ENCODE measurements at places on chromosomes 16 and 17. TPM values are rescaled to one million over a fixed set of nuclear protein-coding genes. Genes with fewer than 3 reads are reported as not detected.

DNA sequence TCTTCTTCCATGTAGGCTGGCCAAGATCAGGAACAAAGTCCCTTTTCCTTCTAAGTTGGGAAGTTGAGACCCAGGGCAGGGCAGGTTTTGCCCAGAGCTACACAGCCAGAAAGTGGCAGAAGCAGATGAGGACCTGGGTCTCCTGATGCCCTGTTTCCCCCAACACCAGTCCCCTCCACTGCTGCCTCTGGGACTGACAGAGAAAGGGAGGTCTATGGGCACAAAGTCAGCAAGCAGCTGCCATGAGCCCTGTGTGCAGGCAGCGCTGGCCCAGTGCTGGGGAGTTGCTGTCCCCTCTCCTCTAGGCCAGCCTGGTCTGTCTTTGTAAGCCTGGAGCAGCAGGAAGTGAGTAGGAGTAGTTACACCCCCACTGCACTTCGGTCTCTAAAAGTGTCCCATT, 46.9 kb upstream of the NKD1 start:
- H3K27ac ChIP-seq = no peak overlapping the region
- no peak for DNase-seq
- peaks cover 72% of the 10 kb centered on the region for H3K27me3 ChIP-seq
- peaks cover 8% of the 10 kb centered on the region for H3K4me1 ChIP-seq

- H3K27ac ChIP-seq = no peak overlapping the region
- H3K36me3 ChIP-seq = no peaks in the 10 kb centered on the region
- H3K4me3 ChIP-seq = no peak overlapping the region
- DNase-seq = no peak
Measured at GRCh38 chr16:6498858-6499257, 833.8 kb upstream of the RBFOX1 start.

DNA sequence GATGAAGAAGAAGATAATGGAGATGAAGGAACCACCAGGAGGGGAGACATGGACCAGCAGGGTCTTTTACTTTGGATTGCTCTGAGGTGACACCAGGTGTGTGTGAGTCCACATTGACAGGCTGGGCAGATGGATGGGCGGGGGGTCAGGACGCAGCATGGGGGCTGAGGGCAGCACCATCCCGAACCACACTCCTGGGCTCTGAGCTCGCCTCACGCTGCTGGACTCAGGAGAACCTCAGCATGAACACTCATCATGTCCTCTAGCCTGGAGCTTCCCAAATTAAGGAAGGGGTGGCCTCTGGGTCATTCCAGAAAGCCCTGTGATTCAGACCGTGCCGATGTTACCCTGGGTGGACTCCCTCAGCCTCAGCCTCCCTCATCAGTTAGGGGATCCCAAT, 50.4 kb upstream of the MAP3K14 start:
- peaks cover 29% of the 10 kb centered on the region for H3K4me1 ChIP-seq
- no peaks in the 10 kb centered on the region for H3K27me3 ChIP-seq
- H3K27ac ChIP-seq = no peak overlapping the region

DNA sequence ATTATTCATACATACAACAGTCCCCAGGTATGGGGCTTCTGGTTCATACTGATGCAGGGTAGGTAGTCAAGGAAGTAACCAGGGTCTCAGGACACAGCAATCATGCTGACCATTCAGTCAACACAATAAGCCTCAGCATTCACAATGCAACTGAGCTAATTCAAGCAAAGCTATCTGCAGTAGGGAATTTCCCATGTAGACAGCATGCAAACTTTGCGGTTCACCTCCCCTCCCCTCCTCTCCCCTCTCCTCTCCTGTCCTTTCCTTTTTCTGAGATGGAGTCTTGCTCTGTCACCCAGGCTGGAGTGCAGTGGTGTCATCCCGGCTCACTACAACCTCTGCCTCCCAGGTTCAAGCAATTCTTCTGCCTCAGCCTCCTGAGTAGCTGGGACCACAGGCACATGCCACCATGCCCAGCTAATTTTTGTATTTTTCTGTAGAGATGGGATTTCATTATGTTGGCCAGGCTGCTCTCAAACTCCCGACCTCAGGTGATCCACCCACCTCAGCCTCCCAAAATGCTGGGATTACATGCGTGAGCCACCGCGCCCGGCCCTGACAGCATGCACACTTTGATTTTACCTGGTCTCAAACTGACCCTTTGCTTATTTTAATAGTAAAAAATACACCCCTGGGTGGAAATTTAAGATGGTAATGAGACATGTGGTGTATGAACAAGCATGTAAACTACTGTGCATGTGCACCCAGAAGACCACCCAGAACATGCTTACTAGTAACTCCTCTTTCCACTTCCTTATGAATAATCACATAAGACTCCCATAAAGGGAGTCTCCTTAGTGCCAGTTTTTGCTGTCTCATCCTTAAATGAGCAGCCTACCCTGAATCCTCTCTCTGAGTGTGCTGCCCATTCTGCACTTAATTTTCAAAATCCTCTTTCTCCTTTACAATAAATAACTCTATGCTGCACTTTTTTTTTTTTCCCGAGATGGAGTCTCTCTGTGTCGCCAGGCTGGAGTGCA, 9.3 kb upstream of the RNF135 start:
- H3K36me3 ChIP-seq = no peaks in the 10 kb centered on the region
- peaks cover 25% of the 10 kb centered on the region for H3K27me3 ChIP-seq
- H3K4me3 ChIP-seq = no peak overlapping the region
- no peak overlapping the region for H3K27ac ChIP-seq
- DNase-seq = no peak
- H3K4me1 ChIP-seq = no peaks in the 10 kb centered on the region

DNA sequence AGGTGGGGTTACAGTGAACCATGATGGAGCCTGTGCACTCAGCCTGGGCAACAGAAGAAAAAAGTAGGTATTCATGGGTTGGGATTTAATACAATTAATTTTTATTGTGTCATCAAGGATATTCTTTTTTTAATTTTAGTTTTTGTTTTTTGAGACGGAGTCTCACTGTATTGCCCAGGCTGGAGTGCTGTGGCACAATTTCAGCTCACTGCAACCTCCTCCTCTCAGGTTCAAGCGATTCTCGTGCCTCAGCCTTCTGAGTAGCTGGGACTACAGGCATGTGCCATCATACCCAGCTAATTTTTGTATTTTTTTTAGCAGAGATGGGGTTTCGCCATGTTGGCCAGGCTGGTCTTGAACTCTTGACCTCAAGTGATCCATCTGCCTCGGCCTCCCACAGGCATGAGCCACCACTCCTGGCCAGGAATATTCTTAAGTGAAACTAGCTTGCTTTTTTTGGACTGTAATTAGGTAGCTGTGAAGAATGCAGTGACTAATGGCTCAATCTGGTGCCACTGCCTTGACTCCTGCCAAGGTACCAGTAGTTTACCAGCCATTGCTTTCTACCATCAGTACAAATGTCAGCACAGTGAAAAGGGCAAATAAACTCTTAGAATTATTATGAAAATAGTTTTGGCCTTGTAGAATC, 4.8 kb downstream of the PPM1D start:
- peaks cover 9% of the 10 kb centered on the region for H3K4me1 ChIP-seq
- H3K4me3 ChIP-seq = no peak overlapping the region
- no peaks in the 10 kb centered on the region for H3K27me3 ChIP-seq
- peaks cover 32% of the 10 kb centered on the region for H3K36me3 ChIP-seq
- no peak for DNase-seq

DNA sequence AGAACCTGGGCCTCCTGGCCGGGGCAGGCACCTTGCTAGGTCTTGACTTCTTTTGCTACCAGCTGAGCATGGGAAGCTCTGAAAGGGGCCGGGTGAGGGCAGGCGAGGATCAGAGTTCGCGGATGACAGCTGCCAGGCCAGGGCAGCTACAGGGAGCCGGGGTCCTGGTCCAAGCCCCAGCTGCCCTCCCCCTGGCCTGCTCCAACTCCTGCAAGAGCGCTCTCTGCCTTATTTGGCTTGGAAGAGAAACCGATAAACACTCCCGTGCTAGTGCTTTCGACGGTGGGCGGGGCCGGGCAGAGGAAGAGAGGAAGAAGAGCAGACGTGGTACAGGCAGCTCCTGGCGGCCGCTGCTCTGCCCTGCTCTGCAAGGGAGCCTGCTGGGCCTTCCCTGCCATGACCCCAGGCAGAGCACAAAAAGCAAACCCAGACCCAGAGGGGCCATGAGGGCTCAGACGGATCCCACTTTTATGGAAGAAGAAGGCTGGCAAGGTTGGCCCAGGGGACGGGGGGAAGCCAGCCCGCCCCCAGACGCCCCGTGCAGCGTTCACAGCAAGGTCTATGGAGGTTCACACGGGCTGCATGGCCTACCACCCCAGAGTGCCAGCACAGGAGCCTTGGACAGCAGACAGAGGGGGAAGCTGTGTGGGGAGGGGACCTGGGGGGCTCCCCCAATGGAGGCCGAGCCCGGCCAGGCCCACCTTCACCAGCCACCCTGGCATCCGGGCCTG, 25.6 kb downstream of the PIEZO1 start:
- peak overlapping the region; percentile 28 for H3K4me3 ChIP-seq
- no peaks in the 10 kb centered on the region for H3K27me3 ChIP-seq
- no peak for DNase-seq
- H3K36me3 ChIP-seq = peaks cover 32% of the 10 kb centered on the region
- H3K4me1 ChIP-seq = peaks cover 52% of the 10 kb centered on the region

- no peaks in the 10 kb centered on the region for H3K27me3 ChIP-seq
- H3K27ac ChIP-seq = peak overlapping the region; percentile 11
- peaks cover 11% of the 10 kb centered on the region for H3K4me1 ChIP-seq
Measured at GRCh38 chr17:27473748-27474609, 17.7 kb downstream of the KSR1 start.

DNA sequence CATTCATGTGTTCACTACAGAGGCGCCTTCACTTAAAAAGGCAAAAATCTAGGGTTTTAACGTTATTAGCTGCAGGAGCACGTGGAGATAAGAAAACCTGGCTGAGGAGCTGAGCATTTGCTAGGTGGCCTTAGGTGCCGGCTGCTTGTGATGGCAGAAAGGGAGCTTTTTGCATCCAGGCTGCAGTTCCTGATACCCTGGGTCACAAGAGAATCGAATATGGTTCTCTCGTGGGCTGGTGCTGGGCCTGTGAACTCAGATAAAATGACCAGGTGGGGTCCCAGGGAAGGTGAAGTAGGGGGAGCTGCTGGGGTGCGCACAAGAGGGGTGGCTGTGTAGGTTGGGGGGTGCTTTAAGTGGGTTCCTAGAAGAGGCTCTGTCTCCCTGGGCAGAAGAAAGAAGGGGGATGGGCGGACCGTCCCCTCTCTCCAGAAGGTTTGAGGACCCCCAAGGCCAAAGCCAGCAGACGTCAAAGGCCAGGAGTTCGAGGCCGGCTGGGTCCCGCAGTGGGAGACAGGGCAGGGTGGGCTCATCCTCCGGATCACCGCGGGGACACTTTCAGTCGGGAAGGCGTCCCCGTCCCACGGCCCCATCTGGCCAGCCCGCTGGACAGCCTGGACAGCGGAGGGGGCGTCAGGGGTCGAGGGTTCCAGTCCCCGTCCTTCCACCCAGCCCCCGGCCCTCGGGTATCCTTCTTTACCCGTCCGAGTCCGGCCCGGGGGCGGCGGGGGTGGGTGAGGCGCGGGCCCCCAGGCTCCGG, 740 bp upstream of the CMIP start:
- peak; percentile 45 for DNase-seq
- H3K27me3 ChIP-seq = peaks cover 1% of the 10 kb centered on the region
- peaks cover 47% of the 10 kb centered on the region for H3K36me3 ChIP-seq
- peak overlapping the region; percentile 63 for H3K4me3 ChIP-seq

GRCh38 chr16:23317751-23318150, 15.6 kb downstream of the SCNN1B start:
- no peak overlapping the region for H3K4me3 ChIP-seq
- DNase-seq = no peak
- H3K4me1 ChIP-seq = no peaks in the 10 kb centered on the region
- no peaks in the 10 kb centered on the region for H3K36me3 ChIP-seq
- no peaks in the 10 kb centered on the region for H3K27me3 ChIP-seq
- H3K27ac ChIP-seq = no peak overlapping the region

- peaks cover 9% of the 10 kb centered on the region for H3K4me1 ChIP-seq
- no peaks in the 10 kb centered on the region for H3K27me3 ChIP-seq
- peaks cover 56% of the 10 kb centered on the region for H3K36me3 ChIP-seq
- no peak for DNase-seq
Measured at GRCh38 chr17:44011876-44012275, 2.9 kb downstream of the TMEM101 start.

- H3K27me3 ChIP-seq = no peaks in the 10 kb centered on the region
- H3K27ac ChIP-seq = peak overlapping the region; percentile 5
- peaks cover 10% of the 10 kb centered on the region for H3K36me3 ChIP-seq
- H3K4me1 ChIP-seq = peaks cover 55% of the 10 kb centered on the region
Measured at GRCh38 chr16:19382887-19383816, 34.5 kb upstream of the TMC5 start.

DNA sequence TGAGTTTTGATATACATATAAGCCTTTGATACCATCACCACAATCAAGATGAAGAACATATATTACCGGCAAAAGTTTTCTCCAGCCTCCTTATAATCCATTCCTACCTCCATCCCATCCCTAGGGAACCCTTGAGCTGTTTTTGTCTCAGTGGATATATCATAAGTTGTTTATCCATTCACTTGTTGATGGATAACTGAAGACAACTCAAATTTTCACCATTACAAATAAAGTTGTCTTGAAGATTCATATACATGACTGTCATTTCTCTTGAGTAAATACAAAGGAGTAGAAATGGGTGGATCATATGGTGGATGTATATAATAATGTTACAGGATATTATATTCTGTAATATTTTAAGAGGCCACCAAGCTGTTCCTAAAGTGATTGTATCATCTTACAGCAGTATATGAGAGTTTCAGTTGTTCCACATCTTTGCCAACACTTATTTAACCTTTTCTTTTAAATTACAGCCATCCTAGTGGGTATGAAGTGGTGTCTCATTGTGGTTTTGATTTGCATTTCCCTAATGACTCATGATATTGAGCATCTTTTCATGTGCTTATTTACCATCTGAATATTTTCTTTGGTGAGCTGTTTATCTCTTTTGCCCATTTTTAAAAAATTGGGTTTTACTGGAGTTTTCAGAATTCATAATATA, 17.4 kb downstream of the NF1 start:
- peaks cover 13% of the 10 kb centered on the region for H3K4me1 ChIP-seq
- H3K4me3 ChIP-seq = no peak overlapping the region
- no peaks in the 10 kb centered on the region for H3K36me3 ChIP-seq
- no peak overlapping the region for H3K27ac ChIP-seq
- H3K27me3 ChIP-seq = no peaks in the 10 kb centered on the region

DNA sequence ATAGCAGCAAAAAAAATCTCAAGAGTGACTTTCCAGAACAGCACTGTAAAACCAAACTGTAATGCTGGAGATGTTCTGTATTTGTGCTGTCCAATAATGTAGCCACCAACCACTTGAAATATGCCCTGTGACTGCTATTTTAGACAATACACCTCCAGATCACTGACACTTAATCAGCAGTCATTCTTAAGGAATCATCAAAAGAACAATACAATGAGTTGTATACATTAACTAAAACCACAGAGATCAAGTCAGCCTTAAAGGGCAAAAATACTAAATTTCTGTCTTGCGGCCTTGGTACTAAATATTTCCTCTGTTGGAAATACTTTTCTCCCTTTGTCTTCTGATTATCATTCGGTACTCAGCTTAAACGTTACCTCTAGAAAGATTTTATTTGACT, 33.6 kb upstream of the ANKFY1 start:
- H3K4me3 ChIP-seq = no peak overlapping the region
- peaks cover 9% of the 10 kb centered on the region for H3K36me3 ChIP-seq
- H3K27me3 ChIP-seq = no peaks in the 10 kb centered on the region
- H3K27ac ChIP-seq = no peak overlapping the region

- H3K27ac ChIP-seq = no peak overlapping the region
- H3K27me3 ChIP-seq = no peaks in the 10 kb centered on the region
- no peaks in the 10 kb centered on the region for H3K36me3 ChIP-seq
- no peak overlapping the region for H3K4me3 ChIP-seq
- peak; percentile 68 for DNase-seq
Measured at GRCh38 chr17:879546-880442, 97.6 kb downstream of the MRM3 start.

The ALDOA gene
- 1,562 TPM for total RNA-seq

The KCNJ18 gene
- not detected for total RNA-seq

The UTS2R gene
- not detected for total RNA-seq

The TVP23C gene
- total RNA-seq = 7.4 TPM

The RASL10B gene
- total RNA-seq = 1.4 TPM

The KIF18B gene
- total RNA-seq = 84.6 TPM

Measured in Calu3 (cell line).